ENCODE measurements at places on chromosomes 12 and 14.

DNA sequence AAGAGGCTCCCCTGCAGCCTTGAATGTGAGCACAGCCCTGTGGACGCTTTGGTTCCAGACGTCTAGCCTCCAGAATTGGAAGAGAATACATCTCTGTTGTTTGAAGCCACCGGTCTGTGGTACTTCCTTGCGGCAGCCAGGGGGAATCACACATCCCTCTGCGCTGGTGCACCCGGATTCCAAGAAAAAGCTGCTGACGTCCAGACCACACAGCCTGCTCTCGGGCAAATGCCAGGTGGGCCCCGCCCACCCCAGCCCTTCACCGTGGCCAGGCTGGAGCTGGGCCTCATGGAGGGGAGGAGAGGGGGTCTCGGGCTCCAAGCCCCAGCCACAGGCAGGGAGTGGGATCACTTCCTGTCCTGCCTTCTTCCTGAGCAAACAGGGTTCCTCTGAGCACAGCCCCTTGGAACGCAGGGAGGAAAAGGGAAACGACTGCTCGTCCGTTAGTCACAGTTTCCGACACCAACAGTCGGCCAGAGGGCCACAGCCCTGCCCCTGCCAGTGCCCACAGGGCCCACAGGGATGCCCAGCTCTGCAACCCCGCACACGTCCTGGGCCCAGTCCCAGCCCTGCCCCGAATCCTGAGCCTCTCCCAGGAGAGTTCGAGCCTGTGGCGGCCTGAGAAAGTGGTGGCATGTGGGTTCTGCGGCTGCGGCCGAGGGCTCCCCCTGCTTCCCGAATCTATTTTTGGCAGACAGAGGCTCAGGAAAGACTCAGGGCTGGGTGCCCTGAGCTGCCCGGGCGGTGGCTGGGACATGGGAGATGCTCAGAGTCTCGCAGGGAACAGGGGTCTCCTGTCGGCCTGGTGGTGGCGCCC lies 85.3 kb downstream of the RFLNA start:
- DNase-seq: peak; percentile 89

GRCh38 chr14:64812412-64812811 lies 67.3 kb downstream of the SPTB start:
- no peak for DNase-seq

DNA sequence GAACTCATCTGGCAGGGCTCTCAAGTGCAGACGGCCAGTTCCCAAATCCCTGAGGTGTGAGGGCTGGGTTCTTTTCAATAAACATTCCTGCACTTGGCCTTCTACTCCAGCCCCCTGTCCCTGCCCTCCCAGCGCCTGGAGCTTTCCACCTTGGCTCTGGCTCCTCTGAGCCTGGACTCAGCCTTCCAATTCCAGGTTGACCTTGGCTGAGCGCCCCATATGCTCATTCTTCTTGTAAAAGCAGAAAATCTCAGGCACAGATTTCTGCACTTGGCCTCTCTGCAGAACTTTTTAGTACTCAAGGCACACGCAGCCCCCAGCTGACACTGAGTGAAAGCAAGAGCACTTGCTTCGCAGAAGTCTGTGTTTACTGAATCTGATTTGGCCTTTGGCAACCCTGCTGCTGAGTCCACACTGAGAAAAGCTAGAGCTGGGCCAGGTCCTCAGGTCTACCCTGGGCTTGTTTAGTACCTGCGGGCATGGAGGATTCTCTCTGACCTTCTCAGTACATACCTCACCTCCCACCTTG lies 222.7 kb downstream of the MSRB3 start:
- DNase-seq: no peak

- no peak for DNase-seq
These were observed 24.0 kb upstream of the CKAP4 start for GRCh38 chr12:106271575-106272505.

DNA sequence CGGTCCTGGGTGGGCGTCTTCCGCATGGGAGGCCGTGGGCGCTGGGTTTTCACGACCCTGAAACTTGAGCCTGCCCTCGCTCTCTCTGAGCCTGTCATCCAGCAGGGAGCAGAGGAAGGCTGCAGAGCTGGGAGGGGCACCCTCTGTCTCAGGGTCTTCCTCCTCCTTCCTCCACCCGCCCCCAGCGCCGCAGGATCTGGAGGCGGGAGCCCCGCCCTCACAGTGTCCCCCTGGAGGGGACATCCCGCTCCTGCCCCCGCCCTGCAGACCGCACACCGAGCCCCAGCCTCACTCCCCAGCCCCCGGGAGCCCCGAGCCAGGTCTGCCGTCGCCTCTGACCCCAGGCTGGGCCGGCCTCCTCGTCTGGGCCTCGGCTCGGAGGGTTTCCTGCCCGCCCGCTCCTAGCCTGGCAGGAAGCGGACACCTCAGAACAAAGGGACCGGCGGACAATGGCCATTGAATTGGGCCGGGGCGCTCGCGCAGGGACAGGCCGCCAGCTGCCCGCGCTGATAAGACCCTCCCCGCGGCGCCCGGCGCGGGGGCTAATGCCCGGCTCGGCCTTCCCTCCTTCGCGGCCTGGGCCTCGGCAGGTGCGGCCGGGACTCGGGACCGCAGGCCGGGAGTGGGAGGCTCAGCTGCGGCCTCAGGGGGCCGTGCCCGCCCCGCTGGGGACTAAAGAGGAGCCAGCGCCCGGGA lies 15.3 kb upstream of the NUDT14 start:
- no peak for DNase-seq

GRCh38 chr12:89344862-89345202 lies 7.5 kb downstream of the DUSP6 start:
- no peak for DNase-seq

DNA sequence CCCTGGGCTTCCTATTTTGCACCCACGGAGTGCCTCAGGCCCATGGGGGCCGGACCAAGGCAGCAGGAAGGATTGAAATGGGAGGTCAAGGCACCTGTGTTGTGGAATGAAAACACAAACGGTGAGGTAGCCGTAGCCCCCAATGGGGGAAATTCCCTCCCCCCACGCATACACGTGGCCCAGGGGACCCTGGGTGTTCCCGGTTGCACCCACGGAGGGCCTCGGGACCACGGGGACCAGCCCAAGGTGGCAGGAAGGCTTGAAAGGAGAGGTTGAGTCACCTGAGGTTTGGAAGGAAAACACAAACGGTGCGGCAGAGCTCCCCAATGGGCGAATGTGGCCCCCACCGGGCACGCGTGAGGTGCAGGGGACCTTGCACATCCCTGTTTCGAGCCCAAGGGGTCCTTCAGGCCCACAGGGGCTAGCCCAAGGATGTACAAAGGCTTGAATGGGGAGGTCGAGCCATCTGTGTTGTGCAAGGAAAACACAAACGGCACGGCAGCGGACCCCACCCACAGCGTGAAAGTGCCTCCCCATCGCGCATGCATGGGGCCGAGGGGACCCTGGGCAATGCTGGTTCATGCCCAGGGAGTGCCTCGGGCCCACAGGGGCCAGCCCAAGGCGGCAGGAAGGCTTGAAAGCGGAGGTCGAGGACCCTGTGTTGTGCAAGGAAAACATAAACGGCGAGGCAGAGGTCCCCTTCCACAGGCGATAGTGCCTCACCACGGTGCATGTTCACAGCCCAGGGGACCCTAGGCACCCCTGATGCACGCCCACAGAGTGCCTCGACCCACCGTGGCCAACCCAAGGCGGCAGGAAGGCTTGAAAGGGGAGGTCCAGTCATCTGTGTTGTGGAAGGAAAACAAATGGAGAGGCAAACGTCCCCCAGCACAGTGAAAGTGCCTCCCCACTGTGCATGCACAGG lies 376.7 kb downstream of the ALG10 start:
- DNase-seq: no peak

GRCh38 chr14:90600619-90601018 lies 203.8 kb downstream of the CALM1 start:
- DNase-seq: no peak

DNA sequence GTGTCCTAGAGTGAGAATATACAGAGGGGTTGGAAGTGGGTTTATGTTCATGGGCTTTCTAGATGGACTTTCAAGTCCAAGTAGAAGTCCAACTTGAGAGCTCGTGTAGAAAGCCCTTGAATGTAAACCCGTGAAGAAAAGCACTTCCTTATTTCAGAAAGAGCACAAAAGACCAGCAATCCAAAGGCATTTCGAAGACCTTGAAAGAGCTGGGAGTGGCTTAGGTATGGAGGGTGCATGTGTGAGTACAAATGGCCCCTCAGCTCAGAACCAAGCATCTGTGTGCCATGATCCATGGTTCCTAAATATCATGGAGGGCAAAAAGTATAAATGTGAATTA lies 160.7 kb downstream of the ETV6 start:
- DNase-seq: no peak

DNA sequence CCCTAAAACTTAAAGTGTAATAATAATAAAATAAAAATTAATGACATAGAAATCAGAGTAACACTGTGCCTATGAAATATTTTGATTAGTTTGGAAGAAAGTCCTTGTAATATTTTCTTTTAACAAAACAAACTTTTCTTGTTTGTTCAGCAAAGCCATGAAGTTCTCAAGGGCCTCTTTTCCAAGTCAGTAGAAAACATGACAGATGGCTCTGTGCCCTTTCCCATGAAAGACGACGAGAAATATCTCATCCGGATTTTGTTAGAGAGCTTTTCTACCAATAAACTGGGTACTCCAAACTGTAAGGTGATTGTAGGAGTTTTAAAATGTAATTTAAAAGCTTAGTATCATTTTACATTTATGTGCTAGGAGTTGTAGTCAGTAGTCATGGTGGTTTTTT lies 54.5 kb upstream of the ASPG start:
- no peak for DNase-seq

DNA sequence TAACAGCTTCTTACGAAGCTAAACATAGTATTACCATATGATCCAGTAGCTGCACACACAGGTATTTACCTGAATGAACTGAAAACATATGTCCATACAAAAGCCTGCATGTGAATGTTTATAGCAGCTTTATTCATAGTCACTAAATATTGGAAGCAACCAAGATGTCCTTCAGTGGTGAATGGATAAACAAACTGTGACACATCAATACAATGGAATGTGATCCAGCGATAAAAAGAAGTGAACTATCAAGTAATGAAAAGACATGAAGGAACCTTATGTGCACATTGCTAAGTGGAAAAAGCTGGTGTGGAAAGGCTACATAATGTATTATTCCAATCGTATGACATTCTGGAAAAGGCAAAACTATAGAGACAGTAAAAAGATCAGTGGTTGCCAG lies 38.1 kb upstream of the JDP2 start:
- peak; percentile 27 for DNase-seq

- peak; percentile 62 for DNase-seq
These were observed 52.0 kb downstream of the RNF34 start for GRCh38 chr12:121451961-121452339.

- no peak for DNase-seq
These were observed 304.1 kb downstream of the ITPR2 start for GRCh38 chr12:26528943-26529342.

- peak; percentile 43 for DNase-seq
These were observed 1.5 kb downstream of the ATP2B1 start for GRCh38 chr12:89706986-89707702.

DNA sequence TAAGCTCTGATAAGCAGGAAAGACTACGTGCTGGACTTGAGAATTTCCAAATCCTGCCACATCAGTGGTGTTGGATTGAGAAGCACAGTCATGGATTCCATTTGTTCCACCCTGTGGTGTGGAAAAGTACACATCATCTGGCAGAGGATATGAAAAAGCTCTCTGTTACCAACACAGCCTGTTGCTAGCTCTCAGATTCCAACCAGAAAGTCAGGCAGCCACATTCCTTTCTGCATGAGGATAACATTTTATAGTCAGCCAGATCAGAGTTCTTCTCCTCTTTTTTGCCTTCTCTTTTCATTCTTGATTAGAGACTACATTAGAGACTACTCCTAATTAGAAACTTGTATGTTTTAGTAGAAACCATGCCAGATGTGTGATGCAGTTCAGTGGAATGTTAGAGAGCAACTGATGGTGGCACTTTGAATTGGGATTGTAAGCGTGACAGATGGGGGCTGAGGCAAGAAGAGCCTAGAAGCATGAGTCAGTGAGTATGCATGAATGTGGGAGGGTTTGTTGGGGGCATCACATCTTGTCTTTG lies 61.2 kb upstream of the STXBP6 start:
- DNase-seq: peak; percentile 99

GRCh38 chr12:24084800-24085199 lies 135.3 kb upstream of the SOX5 start:
- DNase-seq: no peak

- peak; percentile 97 for DNase-seq
These were observed 29.9 kb upstream of the SLC38A2 start for GRCh38 chr12:46402451-46402850.

All from AG10803 (cell line).